ENCODE measurements at places on chromosomes 3 and 15. TPM values are rescaled to one million over a fixed set of nuclear protein-coding genes. Genes with fewer than 3 reads are reported as not detected.

- DNase-seq = no peak
These were observed 101.1 kb upstream of the SLC2A2 start for GRCh38 chr3:171127611-171128010.

AMT gene
- total RNA-seq = 21.5 TPM

DNA sequence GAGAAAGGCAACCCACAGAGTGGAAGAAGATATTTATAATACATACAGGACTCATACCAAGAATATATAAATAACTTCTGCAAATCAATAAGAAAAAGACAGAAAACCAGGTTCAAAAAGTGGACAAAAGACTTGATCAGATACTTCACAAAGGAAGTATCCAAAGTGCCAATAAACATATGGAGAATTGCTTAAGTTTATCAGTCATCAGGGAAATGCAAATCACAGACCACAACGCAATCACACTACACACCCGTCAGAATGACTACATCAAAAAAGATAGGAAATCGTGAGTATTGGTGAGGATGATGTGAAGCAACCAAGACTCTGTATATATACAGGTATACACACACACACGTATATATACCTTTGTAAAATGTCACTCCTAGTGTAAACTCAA, 180.6 kb downstream of the FAM43A start:
- DNase-seq = no peak

ATP13A4 gene
- total RNA-seq = not detected

DNA sequence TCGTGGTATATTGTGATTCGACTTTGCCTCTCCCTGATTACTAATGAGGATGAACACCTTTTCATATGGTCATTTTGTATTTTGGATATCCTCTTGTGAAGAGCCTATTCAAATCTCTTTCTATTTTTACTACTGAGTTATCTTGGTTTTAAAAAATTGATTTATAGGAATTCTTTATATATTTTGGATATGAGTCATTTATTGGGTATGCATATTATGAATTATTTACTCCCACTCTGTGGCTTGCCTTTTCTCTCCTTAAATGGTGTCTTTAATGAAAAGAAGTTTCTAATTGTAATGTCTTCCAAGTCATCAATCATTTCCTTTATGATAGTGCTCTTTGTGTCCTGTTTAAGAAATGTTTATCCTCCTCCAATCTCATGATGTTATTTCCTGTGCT, 191.5 kb upstream of the DPH6 start:
- no peak for DNase-seq

DNA sequence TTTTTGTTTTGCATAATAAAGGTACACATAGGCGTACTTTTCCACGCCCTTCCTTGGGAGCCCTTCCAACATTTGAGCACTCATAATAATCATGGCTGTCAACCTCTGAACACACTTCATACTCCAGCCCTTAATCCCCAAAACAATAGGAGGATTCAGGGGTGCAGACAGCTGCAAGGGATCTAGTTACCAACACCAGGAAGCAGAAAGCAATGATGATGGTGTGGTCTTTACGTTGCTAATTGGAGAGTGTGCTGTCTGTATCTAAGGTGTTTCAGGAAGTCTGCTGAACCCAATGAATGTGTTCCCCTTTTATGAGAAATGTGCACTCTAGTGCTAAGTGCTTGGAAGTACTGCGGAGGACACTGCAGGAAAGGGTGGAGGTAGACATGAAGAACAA, 60.3 kb upstream of the PDZRN3 start:
- no peak for DNase-seq

DNA sequence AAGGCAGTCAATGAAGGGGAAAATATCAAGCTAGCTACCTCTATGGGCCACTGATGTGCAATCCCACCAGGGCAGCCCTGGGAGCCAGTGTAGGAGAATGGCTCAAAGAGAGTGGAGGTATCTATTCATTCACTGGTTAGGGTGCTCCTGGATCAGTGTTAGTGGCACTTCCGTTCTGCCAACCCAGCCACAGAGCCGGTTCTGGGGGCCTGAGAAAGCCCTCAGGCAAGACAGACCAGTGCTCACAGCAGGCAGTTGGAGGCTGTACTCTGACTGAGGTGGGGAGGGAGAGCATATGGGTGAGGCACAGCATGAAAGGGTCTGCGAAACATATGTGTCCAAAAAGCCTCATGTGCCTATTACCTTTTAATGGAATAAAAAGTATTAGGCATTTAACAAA, 109.3 kb downstream of the KCNMB2 start:
- no peak for DNase-seq

DNA sequence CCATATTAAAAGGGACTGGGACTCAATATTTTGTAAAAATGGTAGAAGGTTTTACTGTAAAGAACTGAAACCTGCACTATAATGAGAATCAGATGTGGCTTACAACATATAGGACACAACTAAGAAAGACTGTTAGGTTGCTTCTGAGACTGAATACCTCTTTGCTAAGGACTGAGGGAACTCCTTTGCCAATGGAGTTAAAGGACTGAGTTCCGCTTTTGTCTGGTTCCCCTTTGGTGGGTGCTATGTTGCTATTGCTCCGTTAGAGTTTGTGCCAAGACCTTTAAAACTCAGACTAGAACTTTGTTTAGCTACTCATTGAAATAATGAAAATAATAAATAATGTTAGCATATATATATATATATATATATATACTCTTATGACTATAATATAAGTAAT, 147.8 kb upstream of the KCNMB2 start:
- DNase-seq = no peak

OR5K2 gene
- not detected for total RNA-seq

- no peak for DNase-seq
These were observed 18.0 kb upstream of the CLEC3B start for GRCh38 chr3:45008117-45008516.

ZPLD1 gene
- total RNA-seq = 0.16 TPM

DNA sequence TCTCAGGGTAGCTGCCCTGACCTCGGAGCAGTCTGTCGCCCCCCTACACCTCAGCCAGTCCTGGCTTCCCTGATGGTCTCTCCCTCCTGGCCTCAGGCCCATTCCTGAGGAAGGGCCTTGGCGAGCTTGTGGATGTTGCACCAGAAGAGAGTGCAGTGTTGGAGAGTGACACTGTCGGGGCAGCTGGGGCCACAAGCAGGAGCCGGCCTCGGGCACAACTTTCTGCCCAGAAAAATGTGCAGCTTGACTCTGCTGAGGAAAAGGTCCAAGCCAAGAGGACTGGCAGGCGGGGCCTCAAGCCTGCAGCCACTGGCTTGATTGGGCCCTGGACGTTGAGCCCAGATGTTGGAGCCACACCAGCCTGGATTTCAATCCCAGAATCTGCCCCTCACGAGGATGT, 12.8 kb downstream of the HEMK1 start:
- DNase-seq = no peak

CTXN2 gene
- not detected for total RNA-seq

CLRN1 gene
- not detected for total RNA-seq

CCDC32 gene
- total RNA-seq = 17.1 TPM

DNA sequence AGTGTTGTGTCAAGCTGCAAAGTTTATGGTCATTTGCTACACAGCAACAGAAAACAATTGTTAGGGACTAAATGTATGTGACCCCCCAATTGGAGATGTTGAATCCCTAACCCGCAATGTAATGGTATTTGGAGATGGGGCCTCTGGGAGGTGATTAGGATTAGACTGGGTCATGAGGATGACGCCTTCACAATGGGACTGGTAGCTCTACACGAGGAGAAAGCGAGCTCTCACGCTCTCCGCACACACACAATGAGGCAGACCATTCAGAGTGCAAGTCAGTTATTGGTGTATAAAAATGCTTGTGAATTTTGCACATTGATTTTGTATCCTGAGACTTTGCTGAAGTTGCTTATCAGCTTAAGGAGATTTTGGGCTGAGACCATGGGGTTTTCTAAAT, 116.9 kb upstream of the NSMCE3 start:
- no peak for DNase-seq

CCR8 gene
- 0.29 TPM for total RNA-seq

DNA sequence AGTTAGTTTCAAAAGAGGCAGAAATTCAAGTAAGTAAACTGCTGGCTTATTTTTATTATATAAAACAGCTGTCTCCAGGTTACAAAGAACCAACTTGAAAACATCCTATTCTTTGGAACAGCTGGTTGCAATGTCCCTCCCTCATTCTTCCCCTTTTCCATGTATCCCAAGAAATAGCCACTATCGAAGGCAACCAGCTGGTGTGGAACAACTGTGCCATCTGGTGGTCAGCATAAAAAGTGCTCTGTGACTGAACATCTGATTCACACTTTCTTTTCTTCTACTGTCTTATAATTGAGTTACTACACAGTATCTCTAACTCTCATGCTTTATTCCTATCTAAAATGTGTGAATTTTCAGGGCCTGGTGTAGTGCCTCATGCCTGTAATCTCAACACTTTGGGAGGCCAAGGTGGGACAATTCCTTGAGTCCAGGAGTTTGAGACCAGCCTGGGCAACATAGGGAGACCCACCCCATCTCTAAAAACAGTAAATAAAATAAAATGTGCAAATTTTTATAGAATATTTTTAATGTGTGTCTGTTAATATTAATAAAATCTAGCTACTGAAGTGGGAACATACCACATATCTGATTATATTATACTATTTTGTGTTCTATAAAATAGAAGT, 9.6 kb downstream of the OSBPL11 start:
- peak; percentile 56 for DNase-seq

ROBO1 gene
- 2.6 TPM for total RNA-seq

PAK6 gene
- 10.1 TPM for total RNA-seq

DNA sequence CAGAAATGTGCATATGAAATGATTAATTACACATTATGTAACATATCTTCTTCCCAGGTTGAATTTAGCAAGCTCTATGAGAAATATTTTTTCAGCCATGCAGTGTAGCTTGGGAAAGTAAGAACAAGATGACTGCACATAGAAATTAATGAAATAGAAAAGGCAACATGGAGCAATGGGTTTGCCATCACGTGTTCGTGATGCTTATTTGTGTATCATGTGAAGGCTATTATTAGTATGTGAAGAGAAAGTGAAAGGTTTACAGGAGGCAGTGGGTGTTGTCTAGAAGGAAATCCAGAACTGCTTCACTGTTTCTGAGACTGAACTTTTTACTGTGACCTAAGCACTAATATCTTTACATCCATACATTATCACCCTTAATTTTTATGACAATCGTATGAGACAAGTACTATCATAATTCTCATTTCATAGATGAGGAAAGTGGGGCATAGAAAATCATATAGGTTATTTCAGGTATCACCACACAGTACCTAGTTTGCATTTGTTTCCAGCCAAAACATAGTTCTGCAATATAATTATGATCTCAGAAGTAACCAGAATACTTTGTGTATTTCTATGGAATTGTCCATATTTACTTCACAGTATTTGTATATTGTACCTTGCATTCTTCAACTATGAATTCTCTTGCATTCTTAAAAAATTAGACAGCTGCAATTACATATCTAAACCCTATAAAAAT, 14.9 kb downstream of the SERPINI1 start:
- no peak for DNase-seq

DNA sequence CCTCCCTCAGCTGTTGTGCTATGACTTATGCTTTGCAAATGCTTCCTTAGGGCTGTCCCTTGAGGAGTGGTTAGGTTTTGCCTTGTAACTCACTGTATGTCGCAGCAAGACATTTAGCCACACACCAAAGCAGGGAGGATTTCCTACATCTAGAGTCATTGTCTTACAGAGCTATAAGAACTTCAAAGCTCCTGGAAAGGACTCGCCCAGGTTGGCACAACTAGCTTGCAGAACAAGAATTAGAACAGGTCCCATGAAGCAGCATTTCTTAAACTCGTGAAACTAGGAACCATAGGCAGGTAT, 19.4 kb upstream of the ACAP2 start:
- DNase-seq = no peak

- DNase-seq = no peak
These were observed 189.2 kb upstream of the SLCO3A1 start for GRCh38 chr15:91664224-91664836.
